ENCODE measurements at places on chromosomes 13 and 19. TPM values are rescaled to one million over a fixed set of nuclear protein-coding genes. Genes with fewer than 3 reads are reported as not detected.

The SIGLEC5 gene
- total RNA-seq: 0.23 TPM

The PRTN3 gene
- total RNA-seq: not detected

The VSTM2B gene
- not detected for total RNA-seq

The ZNF77 gene
- 2.4 TPM for total RNA-seq

The SH2D3A gene
- total RNA-seq: 0.79 TPM

The ZNF836 gene
- 6.5 TPM for total RNA-seq

The KLK12 gene
- not detected for total RNA-seq

The CRX gene
- total RNA-seq: not detected

The CD22 gene
- 0.75 TPM for total RNA-seq

GRCh38 chr19:11422163-11423065 lies 3.3 kb upstream of the RGL3 start:
- DNase-seq: peak; percentile 87

- DNase-seq: no peak
These were observed 384.4 kb downstream of the DLEU7 start for GRCh38 chr13:50459046-50459445.

DNA sequence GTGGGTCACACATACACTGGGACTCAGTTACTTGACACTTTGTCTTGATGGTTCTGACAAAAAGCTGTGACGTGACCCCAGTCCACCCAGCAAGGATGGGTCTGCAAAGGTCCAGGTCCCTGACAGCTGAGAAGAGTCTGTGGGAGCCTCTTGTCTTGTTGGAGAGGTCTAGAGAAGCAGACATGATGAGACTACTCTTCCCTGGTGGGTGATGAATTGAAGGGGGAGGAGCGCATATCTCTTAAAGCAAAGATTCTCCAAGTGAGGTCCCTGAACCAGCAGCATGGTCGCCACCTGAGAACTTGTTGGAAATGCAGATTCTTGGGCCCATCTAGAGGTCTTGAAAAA lies 78.5 kb upstream of the MEDAG start:
- DNase-seq: no peak

GRCh38 chr19:15398501-15399233 lies 19.1 kb upstream of the AKAP8 start:
- DNase-seq: no peak

DNA sequence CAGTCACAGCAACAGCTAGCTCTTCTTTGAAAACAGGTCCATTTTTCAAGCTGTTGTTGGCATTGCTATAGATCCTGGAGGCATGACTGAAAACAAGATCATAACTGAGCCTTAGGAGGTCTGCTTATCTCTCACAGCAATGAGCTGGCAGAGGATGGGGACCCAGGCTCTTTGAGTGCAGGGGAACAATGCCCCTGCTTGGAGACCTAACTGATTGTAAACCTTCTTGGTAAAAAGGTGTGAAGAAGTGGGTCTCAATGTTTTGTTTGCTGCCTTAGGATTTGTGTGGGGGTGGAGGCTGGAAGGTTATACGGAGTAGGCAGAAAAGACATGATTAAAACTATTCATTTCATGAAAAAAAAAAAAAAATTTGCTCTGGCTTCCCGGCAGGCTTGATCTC lies 94.6 kb downstream of the EFNB2 start:
- no peak for DNase-seq

DNA sequence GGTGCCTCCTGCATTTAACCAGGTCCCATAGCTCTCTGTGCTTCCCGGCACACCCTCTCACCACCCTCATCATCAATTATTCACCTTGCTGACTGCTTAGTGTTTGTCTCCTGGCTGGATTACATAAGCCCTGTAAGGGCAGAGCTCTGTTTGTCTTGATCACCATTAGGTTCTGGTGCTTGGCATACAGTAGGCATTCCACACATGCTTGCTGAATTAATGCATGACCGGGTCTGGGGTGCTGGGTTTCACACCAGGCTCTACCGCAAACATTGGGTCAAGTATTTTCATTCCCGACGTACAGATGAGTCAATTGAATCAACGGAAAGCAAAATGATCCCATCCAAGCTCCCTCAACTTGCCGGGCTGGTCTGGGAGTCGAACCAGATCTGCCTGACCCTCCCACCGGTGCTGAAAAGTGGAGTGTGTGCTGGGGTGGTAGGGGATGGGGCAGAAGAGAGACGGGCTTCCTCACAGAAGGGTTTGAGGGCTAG lies 28.5 kb downstream of the VAV1 start:
- DNase-seq: no peak

DNA sequence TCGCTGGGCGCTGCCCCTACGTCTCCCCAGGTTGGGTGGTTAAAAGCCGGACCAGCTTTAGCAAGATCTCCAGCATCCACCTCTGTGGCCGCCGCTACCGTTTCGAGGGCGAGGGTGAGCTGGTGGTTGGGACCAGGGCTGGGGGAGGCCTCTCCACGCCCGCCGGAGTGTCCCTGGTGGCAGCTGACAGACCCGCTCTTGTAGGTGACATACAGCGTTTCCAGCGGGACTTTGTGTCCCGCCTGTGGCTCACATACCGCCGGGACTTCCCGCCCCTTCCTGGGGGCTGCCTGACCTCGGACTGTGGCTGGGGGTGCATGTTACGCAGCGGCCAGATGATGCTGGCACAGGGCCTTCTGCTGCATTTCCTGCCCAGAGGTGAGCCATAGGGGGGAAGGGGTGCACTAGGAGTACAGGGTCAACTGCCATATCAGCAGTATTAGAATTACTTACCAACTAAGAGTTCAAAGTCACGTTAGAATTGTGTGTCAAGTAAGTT lies 1.1 kb downstream of the ATG4D start:
- DNase-seq: no peak

DNA sequence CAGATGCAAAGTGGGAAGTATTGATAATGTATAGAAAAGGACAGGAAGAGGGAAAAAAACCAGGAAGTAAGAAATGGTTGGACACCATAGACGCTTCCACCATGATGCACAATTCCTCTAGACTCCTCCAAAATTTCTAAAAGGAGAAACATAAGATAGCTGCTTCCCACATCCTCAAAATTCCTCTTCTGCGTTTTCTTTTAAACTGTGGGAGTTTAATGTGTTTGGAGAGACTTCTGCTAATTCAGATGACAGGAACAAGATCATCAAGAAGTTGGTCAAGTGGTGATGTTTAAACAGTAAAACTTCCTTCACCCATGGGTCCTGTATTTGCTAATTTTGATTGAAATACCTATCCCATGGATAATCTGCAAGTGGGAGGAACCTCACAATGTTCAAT lies 130.2 kb downstream of the IRS2 start:
- DNase-seq: no peak

- no peak for DNase-seq
These were observed 13.2 kb downstream of the PRR36 start for GRCh38 chr19:7860714-7861618.

DNA sequence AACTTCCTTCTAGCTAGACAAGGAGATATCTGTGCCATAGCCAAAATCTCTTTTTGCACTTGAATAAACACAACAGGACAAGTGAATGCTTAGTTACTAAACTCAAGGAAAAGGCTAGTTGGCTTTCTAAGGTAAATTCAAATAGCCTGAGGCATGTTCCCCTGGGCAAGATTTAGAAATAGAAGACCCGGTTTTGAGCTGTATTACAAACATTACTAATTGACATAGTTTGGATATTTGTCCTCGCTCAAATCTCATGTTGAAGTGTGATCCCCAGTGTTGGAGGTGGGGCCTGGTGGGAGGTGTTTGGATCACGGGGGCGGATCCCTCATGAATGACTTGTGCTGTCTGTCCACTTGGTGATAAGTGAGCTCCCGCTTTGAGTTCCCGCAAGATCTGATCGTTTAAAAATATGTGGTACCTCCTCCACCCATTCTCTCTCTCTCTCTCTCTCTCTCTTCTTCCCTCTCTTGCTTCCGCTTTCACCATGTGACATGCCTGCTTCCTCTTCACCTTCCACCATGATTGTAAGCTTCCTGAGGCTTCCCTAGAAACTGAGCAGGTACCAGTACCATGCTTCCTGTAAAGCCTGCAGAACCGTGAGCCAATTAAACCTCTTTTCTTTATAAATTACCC lies 3.9 kb upstream of the KBTBD6 start:
- DNase-seq: no peak

DNA sequence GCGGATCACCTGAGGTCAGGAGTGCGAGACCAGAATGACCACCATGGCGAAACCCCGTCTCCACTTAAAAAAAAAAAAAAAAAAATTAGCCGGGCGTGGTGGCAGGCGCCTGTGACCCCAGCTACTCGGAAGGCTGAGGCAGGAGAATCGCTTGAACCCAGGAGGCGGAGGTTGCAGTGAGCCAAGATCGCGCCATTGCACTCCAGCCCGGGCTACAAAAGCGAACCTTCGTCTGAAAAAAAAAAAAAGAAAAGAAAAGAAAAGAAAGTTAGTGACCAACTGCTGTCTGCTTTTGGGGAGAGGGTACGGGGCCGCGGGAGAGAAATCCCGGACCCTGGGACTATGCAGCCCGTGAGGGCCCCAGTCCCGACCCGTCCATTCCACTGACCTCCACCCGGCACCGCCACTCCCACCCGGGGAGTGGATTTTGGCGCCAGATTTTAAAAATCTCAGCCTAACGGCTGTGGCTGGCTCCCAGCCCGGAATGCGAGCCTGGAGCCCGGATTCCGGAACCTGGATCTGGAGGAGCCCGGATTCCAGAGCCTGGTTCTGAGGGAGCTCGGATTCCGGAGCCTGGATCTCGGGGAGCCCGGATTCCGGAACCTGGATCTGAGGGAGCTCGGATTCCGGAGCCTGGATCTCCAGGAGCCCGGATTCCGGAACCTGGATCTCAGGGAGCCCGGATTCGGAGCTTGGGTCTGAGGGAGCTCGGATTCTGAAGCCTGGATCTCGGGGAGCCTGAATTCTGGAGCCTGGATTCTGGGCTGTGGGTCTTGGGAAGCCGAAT lies 6.1 kb upstream of the LMNB2 start:
- DNase-seq: peak; percentile 93

- DNase-seq: no peak
These were observed 154.2 kb downstream of the SUCLA2 start for GRCh38 chr13:47846886-47847285.

- DNase-seq: no peak
These were observed 2.0 kb upstream of the DGKH start for GRCh38 chr13:42046448-42046847.

GRCh38 chr13:102983496-102983895 lies 82.7 kb downstream of the SLC10A2 start:
- no peak for DNase-seq

GRCh38 chr13:28819046-28819730 lies 951 bp upstream of the MTUS2 start:
- no peak for DNase-seq

GRCh38 chr19:15829306-15829698 lies 13.8 kb upstream of the OR10H1 start:
- DNase-seq: no peak

DNA sequence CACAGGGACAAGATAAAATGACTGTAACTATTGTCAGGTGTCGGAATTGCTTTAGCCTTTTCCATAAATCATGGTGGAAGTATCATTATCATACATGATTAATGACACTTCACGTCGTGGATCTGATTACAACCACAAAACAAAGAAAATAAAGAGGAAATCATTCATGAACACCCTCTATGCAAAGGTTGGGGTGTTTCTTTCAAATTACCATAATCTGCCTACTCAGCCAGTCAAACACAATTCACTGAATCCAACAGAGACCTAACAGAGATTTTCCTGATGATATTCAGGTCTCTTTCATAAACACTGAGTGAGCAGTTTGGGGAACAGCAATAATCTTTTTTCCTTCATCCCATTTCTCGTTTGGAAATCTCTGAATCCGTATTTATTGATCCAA lies 625.6 kb downstream of the DCT start:
- no peak for DNase-seq

DNA sequence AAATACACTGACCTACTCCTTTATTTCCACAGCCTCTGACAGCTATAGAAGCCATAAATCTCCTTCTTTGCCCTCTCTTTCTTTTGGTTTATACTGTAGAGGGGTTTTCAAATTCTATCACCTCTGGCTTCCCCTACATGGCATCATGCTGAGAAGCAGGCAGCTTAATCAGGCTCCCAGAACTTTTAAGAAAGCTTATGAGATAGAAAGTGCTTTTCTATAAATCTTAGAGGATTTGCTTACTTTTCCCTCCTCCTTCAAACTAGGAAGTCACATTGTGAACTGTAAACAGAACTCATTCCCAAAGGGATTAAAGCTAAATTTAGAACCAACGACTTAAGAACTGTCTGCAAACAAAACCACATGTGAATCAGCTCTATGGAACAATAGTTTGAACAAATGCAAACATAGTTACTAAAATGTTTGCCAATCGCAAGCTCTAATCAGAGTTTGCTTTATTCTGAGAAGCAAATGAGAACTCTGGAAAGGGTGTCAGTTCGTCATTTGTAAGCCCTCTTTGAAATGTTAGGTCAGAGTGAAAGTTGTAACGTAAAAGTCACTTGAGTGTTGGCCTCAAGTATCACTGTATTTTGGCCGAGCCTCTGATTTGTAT lies 344.1 kb downstream of the RFC3 start:
- no peak for DNase-seq
